Activated CD4-positive, alpha-beta T cell treated with anti-CD3 and anti-CD28 coated beads for 48 hours (primary cell): ENCODE measurements at places on chromosomes 7 and 10.

DNA sequence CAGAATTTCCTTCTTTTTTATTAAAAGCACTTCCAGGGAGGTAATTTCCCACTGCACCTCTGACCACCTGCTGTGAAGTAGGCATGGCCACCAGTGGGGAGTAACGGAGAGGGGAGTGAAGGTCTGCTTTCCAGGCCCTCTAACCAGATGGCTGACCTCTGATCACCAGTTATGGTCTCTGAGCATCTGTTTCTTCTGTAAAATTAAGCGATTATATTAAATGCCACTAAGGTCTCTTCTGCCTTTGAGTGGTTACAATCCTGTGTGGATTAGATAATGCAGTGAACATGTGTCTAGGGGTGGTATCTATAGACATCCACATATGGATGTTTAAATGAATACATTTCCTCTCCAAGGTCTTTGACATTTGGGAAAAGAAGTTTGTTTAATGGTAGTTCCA is 199.6 kb downstream of the HERPUD2 start:
- no peak for DNase-seq

- DNase-seq = no peak
These were observed 39.0 kb upstream of the SLC16A12 start for GRCh38 chr10:89574368-89574767.

GRCh38 chr10:49106451-49106850 is 8.9 kb downstream of the VSTM4 start:
- no peak for DNase-seq

DNA sequence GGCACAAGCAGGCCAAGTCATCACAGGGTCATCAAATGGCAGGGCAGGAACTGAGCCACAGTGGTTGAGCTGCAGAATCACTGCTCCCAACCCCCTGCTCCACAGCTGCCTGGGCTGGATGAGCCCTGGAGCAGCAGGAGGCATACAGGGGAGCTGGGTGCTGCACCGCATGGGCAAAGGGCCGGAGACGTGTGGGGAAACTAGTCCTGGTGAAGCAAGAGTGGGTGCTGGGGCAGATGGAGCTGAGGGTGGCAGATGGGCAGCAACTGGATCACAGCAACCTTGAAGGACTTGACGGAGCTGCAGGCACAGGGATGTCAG is 16.0 kb upstream of the VOPP1 start:
- DNase-seq = no peak

DNA sequence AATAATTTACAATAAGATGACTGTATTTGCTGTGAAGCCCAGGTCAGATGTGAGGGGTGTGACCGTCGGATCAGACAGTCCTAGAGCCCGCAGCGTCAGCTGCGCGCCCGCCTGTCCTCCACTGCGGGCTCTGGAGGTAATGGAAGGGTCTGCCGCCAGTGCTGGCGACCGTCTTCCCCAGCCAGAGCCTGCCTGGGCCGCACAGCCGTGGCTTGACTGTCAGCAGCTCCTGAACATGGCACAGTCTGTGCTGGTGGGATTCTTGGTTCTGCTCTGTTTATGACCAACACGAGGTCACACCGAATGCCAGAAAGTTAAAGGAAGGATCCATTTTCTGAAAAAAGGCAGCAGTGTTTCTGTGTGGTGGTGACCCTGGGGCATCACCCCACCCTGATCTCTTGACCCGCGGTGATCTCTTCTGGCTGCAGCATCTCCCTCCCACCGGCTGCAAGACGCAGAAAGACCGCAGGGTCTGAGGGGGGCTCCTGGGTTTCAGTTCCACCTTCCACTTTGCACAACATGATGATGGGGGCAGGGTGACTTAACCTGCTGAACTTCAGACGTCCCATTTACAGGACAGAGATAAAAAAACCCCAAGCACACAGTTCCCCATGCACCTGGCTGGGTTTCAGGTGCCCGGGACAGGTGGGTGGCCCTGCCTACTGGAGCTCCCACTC is 103.7 kb downstream of the DNAJB6 start:
- DNase-seq = no peak

DNA sequence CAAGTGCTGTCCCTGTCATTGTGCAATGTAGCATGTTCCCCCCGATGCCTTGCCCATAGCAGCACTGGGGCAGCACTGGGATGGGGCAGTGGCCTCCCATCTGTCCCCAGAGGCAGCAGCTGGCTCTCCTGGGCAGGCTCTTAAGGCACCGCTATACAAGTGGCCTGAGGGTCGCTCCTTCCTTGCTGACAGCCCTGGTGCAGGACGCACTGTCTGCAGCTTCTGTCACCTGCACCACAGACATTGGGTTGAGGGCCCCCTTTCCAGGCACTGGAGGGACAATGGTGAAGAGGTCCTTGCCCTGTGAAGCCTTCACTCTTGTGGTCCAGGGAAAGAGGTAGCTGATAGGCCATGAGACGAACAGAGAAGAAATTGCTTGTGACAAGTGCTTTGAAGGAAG is 10.6 kb downstream of the CPSF4 start:
- no peak for DNase-seq

DNA sequence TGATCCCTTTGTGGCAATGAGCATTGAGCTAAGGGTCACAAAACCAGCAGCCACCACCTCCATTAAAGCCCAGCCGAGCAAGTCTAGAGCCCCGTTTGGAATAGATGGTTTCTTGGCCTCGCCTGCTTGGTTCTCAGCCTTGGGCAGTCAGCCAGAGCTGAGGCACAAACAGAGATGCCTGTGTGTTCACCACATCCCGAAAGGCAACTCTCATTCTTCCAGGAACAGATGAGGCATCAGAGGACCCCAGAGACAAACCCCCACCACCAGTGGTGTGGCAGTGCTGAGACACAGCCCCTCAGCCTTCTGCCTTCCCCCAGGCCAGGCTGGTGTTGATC is 203.3 kb upstream of the ZMIZ1 start:
- DNase-seq = no peak

GRCh38 chr7:33813331-33813730 is 92.0 kb upstream of the BMPER start:
- no peak for DNase-seq

GRCh38 chr7:13034693-13035092 is 347.3 kb downstream of the ARL4A start:
- no peak for DNase-seq

DNA sequence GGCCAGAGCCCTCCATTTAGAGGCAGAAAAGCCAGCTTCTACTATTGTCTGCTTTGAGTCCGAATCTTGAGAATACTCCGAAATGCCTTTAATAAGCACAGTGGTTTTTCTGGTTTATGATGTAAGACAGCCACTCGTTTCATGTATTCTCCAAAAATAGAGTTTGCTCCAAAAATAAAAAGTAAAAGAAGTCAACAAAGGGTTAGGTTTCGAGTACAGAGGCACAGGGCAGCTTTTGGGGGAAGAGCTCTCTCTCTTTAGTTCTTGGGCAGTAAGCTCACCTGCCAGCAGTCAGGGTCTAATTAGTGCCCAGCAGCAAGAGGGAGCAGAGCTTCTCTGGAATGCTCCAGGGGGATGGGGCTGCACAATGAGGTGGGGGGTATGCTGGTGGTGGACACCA is 20.2 kb downstream of the CREB3L2 start:
- DNase-seq = no peak

GRCh38 chr7:149683181-149683580 is 90.2 kb downstream of the ZNF467 start:
- DNase-seq = no peak

- no peak for DNase-seq
These were observed 26.7 kb downstream of the ELAPOR2 start for GRCh38 chr7:87032604-87033339.

DNA sequence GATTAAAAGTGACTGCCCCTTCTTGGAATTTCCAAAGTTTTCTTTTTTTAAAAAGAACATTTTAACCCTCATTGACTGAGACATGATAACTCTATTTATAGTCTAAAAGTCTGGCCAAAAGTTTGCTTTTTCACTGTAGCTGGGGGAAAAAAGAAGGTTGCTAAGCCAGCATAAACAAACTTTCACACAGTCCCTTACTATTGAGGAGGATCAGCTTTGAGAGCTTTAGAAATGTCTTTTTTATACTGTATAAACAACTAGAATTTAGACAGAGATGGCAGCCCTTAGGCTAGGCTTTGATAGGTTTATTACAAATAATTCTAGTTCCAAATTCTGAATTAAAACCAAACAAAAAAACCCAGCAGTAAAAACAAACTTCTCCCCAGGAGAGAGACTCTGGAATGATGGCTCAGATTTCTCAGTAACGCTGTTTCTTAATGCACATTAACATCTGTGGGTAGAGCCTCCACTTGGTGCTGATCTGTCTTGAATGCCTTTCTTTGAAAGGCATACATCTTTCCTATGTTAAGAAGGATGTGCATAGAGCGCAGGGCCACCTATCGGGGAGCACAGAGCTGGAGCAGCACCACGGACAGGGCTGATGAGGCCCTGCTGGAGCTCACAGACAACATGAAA is 100.9 kb upstream of the PDLIM1 start:
- DNase-seq = peak; percentile 15

- DNase-seq = no peak
These were observed 174.6 kb downstream of the PIP4K2A start for GRCh38 chr10:22539579-22540298.

- DNase-seq = no peak
These were observed 147.3 kb downstream of the NRCAM start for GRCh38 chr7:108308903-108309302.

DNA sequence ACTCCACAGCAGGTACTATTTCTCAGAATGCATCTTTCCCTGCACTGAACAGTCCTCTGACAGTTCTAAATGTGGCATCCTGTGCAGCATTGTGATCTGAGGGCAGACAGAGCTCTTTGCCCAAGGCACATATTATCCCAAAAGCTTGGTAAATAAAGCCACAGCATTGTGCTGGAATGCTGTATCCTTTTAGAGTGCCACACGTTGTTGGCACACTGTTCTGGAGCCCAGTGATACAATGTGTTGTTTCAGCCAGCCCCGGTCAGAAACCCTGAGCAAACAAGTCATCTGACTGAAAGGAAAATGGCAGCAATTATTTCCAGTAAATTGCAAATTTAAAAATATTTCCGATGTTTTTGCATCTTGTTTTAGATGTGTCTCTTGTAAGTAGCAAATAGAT is 45.4 kb downstream of the NAMPT start:
- DNase-seq = no peak
